ENCODE measurements at places on chromosomes 11 and 22.

DNA sequence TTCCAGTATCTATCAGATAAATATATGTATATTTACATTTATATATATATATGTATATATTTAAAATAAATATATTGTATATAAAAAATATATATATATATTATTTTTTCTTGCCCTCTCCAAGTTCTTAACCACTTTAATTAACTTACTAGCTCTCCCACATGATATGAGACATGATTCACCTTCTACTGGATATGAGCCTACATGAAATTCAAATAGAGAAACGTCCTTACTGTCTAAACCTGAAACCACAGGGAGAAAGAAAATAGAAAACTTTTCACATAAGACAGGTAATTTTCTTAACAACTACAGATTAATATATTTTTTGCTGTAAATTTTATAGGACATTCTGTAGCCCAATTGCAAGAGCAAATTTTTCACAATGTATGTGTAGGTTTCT is 391.6 kb downstream of the ETS1 start:
- no peak for DNase-seq

DNA sequence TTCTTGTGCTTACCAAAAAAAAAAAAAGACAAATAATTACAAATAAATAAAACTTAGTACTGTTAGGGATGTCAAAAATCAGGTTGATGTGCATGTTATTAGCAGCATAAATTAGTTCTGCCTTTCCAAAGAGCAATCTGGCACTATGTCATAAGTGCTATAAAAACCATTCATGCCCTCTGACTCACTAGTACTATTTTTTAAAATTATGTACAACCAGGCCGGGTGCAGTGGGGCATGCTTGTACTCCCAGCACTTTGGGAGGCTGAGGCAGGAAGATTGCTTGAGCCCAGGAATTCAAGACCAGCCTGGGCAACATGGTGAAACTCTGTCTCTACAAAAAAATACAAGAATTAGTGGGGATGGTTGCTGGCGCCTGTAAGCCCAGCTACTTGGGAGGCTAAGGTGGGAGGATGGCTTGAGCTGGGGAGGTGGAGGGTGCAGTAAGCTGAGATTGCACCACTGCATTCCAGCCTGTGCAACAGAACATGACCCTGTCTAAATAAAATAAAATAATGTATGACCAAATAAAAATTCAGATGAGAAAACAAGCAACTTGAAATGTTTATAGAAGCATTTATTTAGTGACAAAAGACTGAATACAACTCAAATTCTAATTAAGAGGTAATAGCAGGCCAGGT is 25.3 kb downstream of the UEVLD start:
- no peak for DNase-seq

DNA sequence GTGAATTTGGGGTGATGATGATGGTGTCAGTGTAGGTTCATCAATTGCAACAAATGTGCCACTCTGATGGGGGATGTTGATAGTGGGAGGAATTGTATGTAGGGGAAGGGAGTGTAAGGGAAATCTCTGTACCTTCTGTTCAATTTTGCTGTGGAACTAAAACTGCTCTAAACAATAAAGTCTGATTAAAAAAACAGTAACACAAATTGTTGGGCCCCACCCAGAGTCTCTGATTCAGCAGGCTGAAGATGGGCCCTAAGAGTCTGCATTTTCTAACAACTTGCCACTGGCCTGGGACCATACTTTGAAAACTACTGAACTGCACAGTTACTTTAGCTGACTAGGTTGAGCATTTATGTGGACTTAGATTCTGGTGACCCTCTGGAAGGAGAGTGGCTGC is 113.2 kb downstream of the ATG16L2 start:
- no peak for DNase-seq

DNA sequence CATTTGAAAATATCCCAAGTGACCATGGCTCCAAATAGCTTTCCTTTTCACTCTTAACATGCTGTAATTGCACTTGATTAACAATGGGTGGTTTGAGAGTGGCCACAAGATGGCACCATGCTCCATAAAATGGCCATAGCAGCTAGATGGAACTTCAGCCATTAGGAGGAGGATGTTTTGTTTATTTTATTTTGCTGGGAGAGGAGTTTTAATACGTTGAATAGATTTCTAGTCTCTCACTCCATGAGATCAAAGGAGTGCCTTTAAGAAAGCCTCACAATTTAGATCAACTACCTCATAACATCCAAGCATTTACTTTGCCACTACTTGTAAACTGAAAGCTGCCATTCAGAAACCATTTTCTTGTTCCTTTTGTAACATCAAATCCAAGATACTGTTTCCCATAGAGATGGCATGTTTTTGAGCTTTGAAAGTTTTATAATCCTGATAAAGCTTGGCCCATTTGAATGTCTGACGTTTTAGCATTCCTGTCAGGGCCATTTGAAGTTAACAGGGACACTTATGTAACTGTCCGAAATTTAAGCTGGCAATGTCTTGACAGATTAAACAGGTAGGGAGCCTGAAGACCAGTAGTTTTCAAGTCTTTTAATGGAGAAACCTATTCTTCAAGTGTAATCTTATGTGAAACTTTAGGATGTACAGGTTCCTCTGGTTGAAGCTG is 4.7 kb downstream of the FEN1 start:
- DNase-seq, result peak; percentile 80

DNA sequence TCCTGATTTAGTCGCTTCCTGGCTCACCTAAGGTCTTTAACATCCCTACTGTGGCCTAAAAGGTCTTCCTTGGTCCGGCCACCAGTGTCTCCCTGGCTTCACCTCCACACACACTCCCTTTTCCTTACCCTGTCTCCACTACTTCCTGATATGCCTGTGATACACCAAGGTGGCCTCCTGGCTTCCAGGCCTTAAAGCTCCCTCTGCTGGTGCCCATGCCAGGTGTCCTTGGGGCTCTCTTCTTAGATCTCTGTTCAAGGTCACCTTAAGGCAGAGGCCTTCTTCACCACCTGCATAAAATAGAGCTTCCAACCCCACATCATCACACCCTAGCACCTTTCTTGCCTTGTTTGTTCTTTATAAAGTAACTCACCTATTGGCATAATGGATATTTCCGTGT is 787.7 kb downstream of the NTM start:
- peak; percentile 20 for DNase-seq

- no peak for DNase-seq
Observed at GRCh38 chr11:71215425-71215965, 36.9 kb downstream of the SHANK2 start.

DNA sequence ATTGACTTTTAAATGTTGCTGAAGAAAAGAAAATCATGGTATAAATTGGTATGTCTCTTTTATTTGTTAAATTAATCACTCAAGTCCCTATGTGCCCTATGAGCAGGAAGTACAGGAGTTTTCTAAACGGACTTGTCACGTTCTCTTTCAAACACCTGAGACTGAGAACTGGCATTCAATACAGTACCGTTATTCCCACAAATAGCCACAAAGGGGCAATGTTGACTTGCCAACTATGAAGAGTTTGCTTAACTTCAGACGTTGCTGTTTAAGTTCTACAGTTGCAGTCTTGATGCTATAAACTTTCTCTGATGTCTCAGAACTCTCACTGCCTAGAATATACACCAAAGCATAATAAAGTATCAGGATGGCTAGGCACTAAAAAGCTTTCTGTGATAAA is 7.6 kb downstream of the OR56A1 start:
- DNase-seq, result peak; percentile 7

DNA sequence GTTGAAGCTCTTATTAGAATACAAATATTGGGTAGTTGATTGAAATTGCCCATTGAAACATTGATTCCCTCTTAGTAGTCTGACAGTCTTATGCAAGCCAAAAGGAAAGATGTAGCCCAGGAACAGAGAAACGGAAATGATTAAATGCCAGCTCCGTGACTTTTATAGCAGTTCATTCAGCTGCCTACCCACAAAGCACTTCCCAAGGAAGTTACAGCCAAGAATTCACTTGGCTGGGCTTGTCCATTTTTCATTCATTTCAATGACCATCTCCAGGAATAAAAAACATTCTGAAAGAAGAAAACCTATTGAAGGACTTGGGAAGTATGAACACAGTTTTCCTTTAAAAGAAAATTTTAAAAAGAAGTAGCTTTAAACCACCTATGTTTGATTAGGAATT is 62.0 kb downstream of the NCAM1 start:
- peak; percentile 66 for DNase-seq

All from fibroblast of upper back skin (primary cell).